ENCODE measurements at places on chromosomes 2 and 18.
A peak's percentile ranks its signal among the peaks of the same experiment; 100 is the strongest.

- peak; percentile 26 for DNase-seq
Measured at GRCh38 chr2:223247136-223247535, 195.1 kb downstream of the KCNE4 start.

DNA sequence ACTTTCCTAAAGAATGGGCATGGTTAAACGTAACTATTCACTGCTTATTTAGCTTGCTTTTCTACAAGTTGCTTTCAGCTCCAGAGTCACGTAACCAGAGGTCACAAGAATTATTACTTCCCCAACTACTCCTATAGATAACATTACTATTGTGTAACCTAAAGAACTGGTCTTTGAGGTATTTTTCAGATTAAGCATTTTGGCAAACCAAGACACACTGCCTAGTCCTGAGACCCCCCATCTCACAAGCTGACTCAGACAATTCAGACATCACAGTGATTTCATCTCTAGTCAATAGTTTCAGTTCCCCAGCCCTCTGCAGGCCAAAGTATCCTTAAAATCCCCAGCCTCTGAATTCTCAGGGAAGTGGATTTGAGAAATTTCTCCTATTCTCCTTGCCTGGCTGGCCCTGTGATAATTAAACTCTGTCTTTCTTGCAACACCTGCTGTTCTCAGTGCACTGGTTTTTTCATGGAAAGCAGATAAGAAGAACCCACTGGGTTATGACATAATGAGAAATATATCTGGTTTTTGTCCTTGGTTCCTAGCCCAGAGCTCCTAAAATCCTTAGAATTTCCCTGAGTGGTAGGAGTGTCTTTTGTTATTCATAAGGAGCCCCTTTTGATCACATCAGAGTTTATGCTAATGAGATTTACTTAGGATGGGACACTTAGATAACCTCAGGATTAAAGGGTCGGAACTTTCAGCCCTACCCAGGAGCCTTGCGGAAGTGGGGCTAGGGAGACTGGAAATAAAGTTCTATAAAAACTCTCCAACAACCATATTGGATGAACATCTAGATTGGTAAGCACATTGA, 1310.8 kb upstream of the CHAC2 start:
- no peak for DNase-seq

GRCh38 chr2:214126135-214126534, 284.7 kb upstream of the VWC2L start:
- DNase-seq, result peak; percentile 11

- no peak for DNase-seq
Measured at GRCh38 chr2:119960821-119961220, 52.1 kb upstream of the EPB41L5 start.

DNA sequence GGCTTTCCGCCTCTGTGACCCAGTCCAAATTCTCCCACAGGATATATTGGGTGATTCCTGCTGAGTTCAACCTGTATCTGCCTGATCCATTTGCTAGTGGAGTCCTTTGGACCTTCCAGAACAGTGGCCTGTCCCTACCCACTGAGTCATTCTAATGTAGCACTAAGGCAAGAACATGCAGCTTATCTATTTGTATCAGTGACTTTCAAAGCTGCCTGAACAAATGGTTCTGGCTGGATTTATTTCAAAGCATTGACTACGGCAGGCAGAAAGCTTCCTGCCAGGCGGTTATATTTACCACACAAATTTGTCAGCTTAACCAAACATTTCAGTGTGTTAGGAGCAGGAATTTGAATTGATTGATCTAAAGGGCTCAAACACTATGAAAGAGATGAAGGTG, 613.4 kb downstream of the DCC start:
- DNase-seq, result no peak

DNA sequence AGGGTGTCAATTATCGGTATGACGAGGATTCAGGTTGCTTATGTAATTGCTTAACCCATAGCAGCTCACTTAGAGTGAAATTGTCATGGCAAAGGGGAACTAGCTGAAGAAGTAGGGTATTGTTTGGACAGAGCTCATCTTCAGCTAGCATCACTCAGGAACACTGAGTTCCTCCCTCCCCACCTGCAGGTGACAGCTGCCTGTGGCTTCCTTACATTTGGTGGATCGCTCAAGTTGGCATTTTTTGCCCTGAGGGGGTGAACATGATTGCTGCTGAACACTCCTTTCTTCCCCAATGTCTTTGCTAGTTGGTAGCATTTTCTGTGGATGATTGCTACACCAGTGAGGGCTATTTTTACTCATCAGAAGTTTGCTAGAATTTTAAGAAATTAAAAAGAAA, 86.7 kb upstream of the THUMPD2 start:
- DNase-seq, result no peak

Data from urothelium cell line (cell line).